Stimulated activated CD4-positive, alpha-beta T cell treated with anti-CD3 and anti-CD28 coated beads, Interleukin-15, amount 100 ng/mL, for 1 hour (primary cell): ENCODE measurements at places on chromosomes 1 and 21.

DNA sequence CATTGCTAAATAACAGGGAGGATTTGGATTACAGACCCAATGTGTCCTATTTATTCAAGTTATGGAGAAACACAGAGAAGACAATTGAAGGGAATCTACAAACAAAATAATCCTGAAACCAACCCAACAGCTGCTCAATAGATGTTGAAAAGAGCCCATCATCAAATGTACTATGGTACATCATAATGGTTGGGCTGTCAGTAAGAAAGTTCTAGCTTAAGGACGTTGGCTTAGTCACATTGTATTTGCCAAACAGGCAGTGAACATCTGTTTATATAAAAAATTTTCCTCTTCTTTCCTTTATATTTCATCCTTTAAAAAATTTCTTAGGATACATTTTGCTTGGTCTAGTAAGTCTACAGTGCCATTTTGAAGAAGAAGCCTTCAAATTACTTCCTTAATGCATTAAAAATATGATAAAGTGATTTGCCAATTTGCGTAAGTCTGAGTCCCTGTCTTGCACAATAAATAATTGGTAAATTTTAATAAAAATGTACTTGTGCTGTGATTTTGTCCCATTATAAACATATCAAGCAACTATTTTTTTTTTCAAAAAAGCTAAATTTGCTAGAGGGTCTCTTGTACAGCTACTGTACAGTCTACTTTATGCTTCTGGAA is 14.4 kb downstream of the MAP3K7CL start:
- no peak for DNase-seq

- no peak for DNase-seq
These were observed 580.6 kb downstream of the PLA2G4A start for GRCh38 chr1:187409341-187409740.

DNA sequence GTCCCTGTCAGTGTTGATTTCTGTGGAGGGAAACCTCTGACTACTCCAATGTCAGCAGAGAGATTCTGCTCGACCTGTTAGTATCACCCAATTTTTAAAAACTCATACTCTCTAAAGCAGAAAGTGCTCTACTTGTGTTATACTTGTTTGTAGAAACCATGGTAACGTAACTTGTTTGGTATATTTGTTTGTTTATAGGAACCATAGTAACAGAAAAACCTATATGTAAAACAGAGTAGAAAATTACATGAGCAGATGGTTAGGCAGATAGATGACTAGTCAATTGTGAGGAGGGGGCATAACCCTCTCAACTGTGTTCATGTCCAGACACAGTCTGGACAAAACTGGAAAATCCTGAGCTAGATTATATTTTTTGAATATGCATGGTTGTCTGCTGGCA is 6.7 kb downstream of the TRIM45 start:
- DNase-seq: no peak

DNA sequence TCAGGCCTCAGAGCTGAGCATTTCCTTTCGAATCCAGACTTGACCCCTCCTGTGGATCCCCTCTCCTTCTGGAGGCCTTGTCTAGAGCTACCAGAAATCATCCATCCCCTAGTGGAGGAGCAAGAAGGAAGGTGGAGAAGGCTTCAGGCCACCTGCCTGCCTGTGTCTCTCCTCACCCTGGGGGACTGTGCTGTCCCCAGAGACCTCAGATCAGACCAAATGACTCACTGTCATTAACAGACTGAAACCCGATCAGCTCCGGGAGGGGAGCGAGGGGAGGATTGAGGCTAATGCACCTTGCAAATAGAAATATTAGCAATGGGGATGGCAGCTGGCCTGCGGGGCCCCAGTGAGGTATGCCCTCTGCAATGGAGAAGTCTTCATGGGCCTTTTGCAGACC is 2.1 kb downstream of the MYBPH start:
- no peak for DNase-seq

DNA sequence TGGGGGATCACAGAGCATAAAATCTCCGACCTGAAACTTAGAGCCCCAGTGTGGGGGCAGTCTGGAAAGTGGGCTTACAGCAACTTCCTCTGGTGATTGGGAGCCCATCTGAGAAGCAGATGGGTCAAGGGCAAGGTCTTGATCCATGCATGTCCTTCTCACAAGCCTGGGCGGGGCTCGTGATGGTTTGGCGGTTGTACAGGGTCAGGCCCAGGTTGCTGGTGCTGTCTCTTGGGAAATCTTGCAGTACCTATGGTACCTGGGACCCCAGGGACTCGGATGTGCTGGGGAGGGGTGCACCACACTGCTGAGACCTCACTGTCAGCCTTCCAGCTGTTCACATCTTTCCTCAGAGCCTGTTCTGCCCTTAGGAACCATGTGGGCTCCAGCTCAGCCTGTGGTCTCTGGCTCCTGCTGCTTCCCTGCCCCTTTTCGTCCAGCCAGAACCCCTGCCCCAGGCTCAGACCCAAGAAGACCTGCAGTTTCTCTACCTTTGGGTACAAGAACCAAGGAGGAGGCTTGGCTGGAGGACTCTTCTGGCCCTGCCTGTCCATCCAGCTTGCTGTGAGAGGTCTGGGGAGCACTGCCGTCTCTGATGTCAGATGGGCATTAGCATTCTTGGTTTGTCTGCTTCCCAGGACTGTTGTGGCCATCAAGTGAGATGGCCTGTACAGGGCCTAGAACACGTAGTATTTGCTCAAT is 24.5 kb downstream of the WNT4 start:
- no peak for DNase-seq

DNA sequence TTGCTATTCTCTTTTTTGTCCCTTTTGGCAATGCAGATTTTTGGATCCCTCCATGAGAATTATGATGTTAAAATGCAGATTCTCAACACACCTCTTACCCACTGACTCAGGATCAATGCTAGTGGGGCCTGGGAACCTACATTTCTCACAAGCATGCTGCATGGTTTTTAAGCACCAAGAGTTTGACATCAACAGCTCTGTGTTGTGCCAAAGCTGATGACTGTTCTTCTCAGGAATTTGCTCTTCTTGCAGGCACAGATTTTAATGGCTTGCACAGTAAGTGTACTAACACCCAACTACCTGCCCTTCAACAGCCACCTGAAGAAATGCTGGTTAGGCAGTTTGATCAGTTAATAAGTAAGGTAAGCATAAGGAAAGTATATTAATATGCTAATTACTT is 468.7 kb downstream of the PTBP2 start:
- no peak for DNase-seq

GRCh38 chr21:35096959-35097358 is 47.9 kb upstream of the RUNX1 start:
- DNase-seq: no peak
